H1 (cell line): ENCODE measurements at places on chromosomes 1 and 21.

DNA sequence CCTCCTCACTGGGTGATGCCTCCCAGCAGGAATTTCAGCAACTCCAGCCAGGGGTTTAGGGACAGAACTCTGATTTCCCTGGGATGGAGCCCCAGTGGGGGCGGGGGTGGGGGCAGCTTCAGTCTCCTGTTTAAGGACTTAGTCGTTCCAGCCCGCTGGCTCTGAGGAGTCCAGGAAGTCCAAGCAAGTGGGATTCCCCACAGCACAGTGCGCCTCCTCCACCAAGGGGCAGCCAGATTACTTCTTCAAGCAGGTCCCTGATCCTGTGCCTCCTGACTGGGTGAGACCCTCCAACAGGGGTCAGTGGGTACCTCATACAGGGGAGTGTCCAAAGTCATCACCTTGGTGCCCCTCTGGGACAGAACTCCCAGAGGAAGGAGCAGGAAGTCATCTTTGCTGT lies 1438.4 kb upstream of the B3GALT2 start:
- no peak for DNase-seq

DNA sequence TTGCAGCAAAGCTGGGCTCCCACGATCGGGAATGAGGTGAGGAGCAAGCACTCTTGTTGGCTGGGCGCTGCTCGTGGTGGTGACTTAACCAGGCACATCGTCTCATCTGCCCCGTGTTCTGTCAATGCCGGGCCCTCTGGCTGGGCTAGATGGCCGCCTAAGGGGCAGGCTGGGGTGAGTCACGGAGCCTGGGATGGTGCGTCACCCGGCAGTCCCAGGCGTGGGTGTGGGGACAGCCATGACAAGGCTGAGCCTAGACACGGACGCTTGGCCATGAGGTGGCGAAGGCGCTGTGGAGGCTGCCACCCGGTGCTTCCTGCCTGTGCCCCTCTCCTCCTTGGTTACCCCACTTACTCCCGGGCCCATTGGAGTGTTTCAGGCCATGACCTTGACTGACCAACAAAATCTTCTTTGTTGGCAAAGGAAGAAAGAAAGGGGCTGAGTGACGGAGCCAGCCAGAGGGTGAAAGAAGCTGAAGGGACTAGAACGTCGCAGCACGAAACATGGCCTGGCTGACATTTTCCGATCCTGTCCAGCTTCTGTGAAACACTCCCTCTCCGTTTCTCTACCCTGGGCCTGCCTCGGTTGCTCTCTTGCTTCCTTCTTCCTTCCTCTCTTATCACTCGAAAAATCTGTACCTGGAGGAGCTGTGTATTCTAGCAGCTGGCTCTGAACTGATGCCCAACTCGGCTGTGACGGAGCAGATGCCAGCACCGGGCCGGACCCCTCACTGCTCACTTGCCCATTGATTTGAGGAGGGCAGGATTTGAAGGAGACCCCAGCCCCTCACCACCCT lies 596 bp downstream of the CD247 start:
- DNase-seq, result no peak

- no peak for DNase-seq
Observed at GRCh38 chr1:153032073-153032472, 1.1 kb downstream of the SPRR1B start.

GRCh38 chr1:119380983-119381662 lies 12.5 kb downstream of the HAO2 start:
- DNase-seq, result no peak

DNA sequence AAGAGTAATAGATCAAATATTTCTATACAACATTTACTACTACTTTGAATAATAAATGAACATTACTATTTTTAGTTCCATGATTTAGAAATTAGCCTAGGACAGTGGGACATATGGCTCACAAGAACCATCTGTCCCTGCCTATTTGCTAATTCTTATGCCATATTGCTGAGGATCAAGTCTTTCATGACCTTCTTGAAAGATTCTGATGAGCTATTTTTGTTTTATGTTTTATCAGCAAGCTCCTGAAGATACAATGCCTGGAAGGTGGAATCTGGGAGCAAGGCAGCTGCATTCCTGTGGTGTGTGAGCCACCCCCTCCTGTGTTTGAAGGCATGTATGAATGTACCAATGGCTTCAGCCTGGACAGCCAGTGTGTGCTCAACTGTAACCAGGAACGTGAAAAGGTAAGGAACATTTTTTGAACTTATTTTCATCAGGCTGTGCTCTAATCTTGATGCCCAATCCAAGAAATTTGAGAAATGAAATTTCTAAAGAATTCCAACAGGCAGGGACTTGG lies 326.7 kb downstream of the PAPPA2 start:
- DNase-seq, result no peak

- DNase-seq, result no peak
Observed at GRCh38 chr1:237910834-237911233, 20.1 kb upstream of the ZP4 start.

- no peak for DNase-seq
Observed at GRCh38 chr1:100051893-100052292, 80.8 kb downstream of the SASS6 start.

DNA sequence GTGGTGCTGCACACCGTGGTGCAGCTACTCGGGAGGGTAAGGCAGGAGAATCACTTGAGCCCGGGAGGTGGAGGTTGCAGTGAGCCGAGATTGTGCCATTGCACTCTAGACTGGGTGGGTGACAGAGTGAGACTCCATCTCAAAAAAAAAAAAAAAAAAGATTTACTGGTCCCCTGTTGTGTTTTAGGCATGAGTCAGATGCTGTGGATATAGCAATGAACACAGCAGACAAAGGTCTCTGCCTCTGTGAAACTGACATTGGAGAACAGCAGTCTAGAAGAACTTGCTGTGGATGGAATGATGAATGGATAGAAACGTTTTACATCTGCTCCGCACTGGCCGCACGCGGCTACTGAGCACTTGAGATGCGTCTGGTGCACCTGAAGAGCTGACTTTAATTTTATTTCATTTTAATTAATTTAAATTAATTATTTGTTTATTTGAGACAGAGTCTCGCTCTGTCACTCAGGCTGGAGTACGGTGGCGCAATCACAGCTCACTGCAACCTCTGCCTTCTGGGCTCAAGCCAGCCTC lies 24.5 kb upstream of the EPHA2 start:
- no peak for DNase-seq

DNA sequence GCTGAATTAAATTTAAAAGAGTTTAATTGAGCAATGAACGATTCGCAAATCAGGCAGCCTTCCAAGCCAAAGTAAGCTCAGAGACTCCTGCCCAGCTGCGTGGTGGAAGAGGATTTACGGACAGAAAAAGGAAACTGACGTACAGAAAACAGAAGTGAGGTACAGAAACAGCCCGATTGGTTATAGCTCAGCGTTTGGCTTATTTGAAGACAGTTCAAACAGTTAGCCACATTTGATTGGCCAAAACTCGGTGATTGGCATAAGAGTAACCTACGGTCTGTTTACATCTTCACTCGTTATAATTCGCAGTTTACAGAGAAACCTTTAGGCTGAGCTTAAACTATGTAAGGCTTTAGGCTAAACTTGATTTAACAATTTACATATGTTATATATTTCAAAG lies 46.9 kb downstream of the CR1L start:
- DNase-seq, result no peak

- DNase-seq, result no peak
Observed at GRCh38 chr1:228542376-228542775, 55.2 kb downstream of the RNF187 start.

GRCh38 chr1:235588916-235589515 lies 60.6 kb downstream of the GNG4 start:
- DNase-seq, result no peak

- DNase-seq, result no peak
Observed at GRCh38 chr1:234605983-234606783, 3.8 kb downstream of the IRF2BP2 start.

GRCh38 chr1:184164536-184164935 lies 113.0 kb downstream of the TSEN15 start:
- no peak for DNase-seq

DNA sequence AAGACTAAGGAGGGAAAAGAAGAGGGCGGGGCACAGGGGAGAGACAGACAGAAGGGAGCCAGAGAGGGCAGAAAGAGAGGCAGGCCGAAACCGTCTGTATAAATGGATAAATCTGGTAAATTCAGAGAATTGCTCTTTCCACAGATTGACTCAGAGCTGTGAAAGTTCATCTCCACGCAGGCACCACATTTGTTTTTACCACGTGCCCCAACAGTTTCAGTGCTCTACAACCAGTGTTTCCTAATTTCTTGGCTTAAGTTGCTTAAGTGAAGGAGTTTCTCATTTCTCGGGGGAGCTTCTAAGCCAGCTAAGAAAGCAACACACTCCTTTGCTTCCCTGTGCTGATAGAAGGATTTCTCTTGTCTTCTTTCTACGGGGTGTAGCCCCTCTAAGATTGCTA lies 87.1 kb downstream of the ENAH start:
- DNase-seq, result no peak

DNA sequence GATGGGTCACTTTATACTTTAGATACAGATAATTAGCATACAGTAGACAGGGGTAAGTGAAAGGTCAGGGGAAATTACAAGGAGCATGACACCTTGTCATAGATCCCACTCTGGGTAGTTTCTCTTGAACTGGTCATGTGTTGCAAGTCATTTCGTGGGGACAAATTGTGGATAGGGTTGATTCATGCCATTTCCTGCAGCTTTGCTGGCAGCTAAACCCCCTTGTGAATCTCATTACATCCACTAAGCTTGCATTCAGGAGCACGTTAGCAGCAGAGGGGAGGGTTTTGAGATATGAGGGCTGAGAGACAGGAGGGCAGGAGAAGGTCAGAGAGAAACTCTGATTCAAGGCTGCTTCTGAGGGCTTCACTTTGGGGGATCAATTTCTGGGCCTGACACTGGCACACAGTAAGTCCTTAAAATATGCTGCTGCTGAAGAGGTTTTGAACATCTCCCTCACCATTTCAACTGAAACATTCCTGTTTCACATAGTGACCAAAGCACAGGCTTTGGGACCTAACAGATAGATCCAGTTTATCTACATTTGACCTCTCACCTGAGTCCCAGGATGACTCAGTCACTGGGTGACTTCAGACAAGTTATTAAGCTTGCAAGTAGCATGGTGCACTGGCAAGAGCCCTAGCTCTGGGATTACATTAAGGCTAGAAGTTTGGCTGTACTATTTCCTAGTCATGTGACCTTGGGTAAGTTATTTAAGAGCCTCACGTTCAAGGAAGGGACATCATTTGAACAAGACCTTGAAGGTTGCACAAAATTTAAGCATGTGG lies 206.0 kb upstream of the USP24 start:
- DNase-seq, result no peak

DNA sequence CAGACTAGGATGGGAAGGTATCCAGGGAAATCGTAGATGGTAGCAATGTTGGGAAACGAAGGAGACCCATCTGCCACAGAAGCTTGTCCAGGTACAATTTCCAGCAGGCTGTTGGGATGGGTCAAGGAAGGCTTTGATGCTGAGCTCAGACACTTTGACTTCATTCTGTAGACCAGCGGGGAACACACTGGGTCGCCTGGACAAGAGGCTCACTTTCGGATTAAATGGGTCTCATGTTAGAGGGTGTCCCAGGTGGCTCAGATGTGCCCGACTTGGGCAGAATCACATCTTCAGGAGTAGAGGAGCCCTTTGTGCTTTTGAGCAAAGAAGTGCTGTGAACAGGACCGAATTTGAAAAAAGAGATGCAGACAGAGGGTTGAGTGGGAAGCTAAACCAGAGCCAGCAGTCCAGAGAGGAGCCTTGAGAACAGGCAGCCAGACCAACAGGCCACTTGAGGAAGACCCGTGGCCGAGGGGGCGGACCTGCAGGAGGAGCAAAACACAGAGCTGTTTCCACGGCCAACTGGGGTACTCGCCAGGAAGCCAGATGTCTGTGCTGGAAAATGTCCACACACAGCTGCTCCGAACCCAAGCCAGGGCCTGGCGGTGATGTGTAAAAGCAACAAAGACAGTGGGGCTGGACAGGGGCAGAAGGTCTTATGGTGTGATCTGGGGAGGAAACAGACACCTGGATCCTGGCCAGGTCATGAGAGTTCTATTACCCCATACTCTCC lies 146.9 kb downstream of the AJAP1 start:
- peak; percentile 17 for DNase-seq

- no peak for DNase-seq
Observed at GRCh38 chr1:11792106-11792505, 13.7 kb downstream of the MTHFR start.

- DNase-seq, result no peak
Observed at GRCh38 chr1:113641396-113641795, 117.9 kb downstream of the PHTF1 start.

GRCh38 chr1:223033658-223034057 lies 109.4 kb downstream of the TLR5 start:
- no peak for DNase-seq

- no peak for DNase-seq
Observed at GRCh38 chr1:22064751-22065402, 12.4 kb downstream of the CDC42 start.

- DNase-seq, result peak; percentile 34
Observed at GRCh38 chr1:178495741-178496409, 889 bp downstream of the CLEC20A start.

DNA sequence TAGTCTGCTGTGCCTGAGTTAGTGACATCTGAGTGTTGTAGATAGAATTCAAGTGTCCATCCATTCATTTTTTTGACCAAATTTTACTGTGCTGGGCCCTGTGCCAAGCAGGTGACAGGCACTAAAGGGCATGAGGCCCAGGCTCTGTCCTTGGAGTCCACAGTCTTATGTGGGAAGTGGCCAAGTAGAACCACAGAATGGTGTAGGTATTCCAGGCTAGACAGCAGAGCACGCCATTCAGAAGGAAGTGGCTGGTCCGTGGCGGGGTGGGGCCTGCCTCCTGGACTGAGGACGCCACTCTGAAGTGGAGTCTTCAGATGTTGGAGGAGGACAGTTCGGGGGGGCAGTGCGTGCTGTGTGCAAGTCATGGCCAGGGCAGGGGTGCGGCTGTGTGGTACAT lies 68.9 kb upstream of the ACTL8 start:
- no peak for DNase-seq

- no peak for DNase-seq
Observed at GRCh38 chr1:941588-942383, 17.3 kb downstream of the NOC2L start.

GRCh38 chr1:87584586-87584985 lies 255.9 kb downstream of the LMO4 start:
- DNase-seq, result no peak

- no peak for DNase-seq
Observed at GRCh38 chr1:18908911-18909771, 6.8 kb upstream of the ALDH4A1 start.

DNA sequence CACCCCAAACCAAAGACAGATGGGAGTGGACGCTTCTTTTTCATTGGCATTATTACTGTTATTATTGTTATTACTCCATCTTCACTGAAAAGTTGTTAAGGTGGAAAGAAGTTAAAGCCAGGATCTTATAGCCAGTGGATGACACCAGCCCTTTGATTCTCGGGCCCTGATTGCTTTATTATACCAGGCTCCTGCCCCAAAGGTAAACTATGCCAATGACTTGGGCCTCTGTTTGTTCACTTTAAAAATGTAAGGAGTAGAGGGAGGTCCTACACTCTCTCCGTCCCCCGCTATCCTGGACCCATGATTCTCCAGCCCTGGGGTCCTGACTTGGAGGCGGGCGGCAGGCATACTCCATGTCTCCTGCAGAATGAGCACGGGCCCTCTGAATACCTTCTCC lies 106.8 kb downstream of the TOMM20 start:
- DNase-seq, result no peak
